Stimulated activated CD4-positive, alpha-beta T cell treated with anti-CD3 and anti-CD28 coated beads, Interleukin-12 subunit alpha, Interleukin-12 subunit beta, amount 100 ng/mL, for 48 hours (primary cell): ENCODE measurements at places on chromosomes 5 and 9.

- no peak for DNase-seq
Measured at GRCh38 chr9:79233542-79233941, 338.2 kb upstream of the TLE4 start.

- no peak for DNase-seq
Measured at GRCh38 chr9:120474591-120475243, 105.2 kb downstream of the CDK5RAP2 start.

- peak; percentile 76 for DNase-seq
Measured at GRCh38 chr5:176619203-176619568, 9.2 kb upstream of the GPRIN1 start.

GRCh38 chr9:130834371-130835336, at the start of gene ABL1:
ABL1 (plus strand) TSS chr9:130835254; CDS start chr9:130835447, 193 bp downstream.
- peak; percentile 75 for DNase-seq

DNA sequence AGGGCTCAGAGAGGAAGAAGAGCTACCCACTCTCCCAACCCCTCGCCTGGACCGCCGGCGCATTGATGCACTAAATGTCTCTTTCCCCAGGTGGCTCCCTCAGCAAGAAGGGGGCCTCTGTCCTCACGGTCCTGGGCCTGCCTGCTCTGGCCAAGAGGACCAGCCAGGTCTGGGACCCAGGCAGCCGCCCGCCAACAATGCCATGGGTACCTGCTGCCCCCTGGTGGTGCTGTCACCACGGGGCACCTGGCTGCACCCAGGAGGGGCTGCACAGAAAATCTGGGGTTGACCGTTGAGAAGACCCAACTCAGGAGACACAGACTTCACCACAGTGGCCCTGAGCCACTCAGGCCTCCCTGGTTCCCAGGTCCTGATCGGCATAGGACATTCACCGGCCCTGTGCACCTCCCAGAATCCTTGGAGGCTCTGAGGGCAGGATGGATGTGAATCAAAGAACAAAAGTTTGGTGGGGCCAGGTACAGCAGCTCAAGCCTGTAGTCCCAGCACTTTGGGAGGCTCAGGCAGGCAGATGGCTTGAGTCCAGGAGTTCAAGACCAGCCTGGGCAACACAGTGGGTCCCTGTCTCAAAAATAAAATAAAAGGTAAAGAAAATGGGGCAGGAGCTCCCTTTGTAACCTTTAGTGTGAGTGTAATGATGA, 2.4 kb upstream of the VAV2 start:
- DNase-seq = peak; percentile 71

DNA sequence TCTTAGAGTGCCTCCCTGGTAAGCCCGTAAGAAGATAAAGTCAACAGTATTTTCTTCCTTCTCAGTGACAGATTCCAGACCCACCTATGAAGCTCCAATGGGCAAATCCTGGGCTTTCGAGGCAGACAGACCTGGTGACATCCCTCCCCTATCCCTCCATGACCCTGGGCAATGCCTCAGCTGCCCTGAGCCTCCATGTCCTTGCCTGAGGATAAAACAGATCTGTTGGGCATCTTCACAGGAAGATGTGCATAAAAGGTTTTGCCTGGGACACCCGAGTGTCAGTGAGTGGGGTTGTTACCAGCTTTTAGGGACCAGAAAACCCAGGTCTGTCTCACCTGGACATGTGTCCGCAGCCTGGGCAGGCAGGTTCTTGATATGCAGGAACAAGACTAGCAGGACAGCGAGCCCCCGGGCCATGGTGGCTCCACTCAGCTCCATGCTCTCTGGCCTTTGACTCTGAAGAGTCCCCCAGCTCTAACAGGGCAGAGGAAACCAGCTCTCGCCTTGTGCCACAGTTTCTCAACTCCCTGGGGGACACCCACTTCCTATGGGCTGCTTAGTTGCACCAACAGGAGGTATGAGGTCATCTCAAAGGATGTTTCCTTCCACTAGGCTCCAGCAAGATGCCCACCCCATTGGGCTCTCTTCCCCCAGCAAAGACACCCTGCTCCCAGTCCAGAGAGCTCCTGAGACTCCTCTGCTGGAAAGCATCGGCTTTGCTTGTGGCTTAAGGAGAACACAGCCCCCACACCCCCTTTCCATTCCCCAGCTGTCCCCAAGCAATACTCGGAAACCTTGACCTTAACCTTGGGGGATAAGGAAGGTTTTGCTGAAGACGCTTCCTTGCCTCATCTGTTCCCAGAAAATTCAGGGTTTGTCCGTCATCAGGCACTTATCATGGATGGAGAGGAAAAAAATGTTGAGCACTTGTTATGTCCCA, at the start of gene FCN1:
Gene FCN1 (minus strand): TSS at position 482 of the 943 bp plus-strand sequence. CDS start 41 bp downstream, at position 441.
- no peak for DNase-seq
